Caco-2 (cell line): ENCODE measurements at places on chromosomes 16 and 17. TPM values are rescaled to one million over a fixed set of nuclear protein-coding genes. Genes with fewer than 3 reads are reported as not detected.

DNA sequence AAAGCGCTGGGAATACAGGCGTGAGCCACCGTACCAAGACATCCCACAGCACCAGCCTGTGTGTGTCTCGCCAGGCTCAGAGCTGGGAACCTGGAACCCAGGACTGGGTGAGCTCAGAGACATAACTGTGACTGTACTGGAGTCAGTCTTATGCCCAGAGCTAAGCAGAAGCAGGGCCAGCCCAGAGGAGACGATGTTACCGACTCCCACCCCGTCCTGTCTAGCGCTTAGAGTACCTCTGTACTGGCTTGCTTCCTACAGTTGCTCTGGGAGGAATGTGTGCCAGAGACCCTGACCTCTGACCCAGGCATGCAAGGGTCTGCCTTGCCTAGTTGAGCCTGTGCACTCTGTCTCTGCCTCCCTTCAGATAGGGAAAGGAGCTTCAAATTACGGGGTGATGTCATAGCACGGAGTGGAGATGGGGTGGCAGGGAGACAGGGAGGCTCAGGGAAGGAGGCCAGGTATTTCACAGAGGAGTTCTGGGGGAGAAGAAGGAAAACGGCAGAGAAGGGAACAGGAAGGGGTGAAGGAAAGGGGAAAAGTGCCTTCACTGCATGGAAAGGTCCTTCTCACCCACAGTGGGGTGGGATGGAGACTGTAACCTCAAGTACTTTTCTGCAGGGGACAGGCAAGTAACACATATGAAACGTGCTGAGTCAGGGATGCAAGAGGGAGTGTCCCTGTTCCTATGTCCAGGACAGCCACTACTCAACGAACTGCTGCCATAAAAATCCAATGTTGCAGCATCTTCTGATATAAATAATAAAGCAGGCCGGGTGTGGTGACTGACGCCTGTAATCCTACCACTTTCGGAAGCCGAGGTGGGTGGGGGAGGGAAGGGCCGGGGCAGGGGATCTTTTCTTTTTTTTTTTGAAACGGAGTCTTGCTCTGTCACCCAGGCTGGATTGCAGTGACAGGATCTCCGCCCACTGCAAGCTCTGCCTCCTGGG lies 5.8 kb upstream of the ARMC5 start:
- H3K4me3 ChIP-seq: no peak overlapping the region
- H3K27ac ChIP-seq: peak overlapping the region; percentile 17
- DNase-seq: no peak
- no peaks in the 10 kb centered on the region for H3K27me3 ChIP-seq
- peaks cover 18% of the 10 kb centered on the region for H3K4me1 ChIP-seq

Gene SAMD14
- total RNA-seq: 2.2 and 3.4 TPM in 2 replicates

- no peaks in the 10 kb centered on the region for H3K4me1 ChIP-seq
- DNase-seq: no peak
- H3K27me3 ChIP-seq: no peaks in the 10 kb centered on the region
- H3K4me3 ChIP-seq: no peak overlapping the region
- H3K36me3 ChIP-seq: no peaks in the 10 kb centered on the region
- no peak overlapping the region for H3K27ac ChIP-seq
Observed at GRCh38 chr17:6676802-6677157, 25.2 kb downstream of the C17orf100 start.

- H3K27me3 ChIP-seq: no peaks in the 10 kb centered on the region
- H3K4me3 ChIP-seq: peak overlapping the region; percentile 67
- H3K36me3 ChIP-seq: no peaks in the 10 kb centered on the region
- H3K4me1 ChIP-seq: peaks cover 46% of the 10 kb centered on the region
- DNase-seq: no peak
Observed at GRCh38 chr16:22372882-22373661, 1.3 kb downstream of the CDR2 start.

DNA sequence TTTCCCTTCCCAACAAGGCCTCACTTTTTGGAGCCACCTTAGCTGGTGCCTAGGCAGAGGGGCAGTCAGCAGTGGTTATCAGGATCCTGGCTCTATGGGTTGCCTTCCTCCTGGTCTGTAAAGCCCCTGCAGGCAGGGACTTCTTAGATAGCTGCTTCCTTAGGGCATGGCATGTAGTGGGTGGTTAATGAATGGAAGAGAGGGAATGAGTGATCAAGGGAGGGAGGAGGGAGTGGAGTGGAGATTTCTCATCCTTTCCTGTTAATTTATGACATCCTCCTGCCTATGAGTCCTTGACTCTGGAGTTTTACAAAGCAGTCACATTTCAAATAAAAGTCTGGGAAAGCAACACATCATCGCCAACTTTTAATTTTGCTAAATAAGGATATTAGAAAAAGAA lies 40.7 kb downstream of the SNX20 start:
- no peak overlapping the region for H3K4me3 ChIP-seq
- H3K27me3 ChIP-seq: no peaks in the 10 kb centered on the region
- no peaks in the 10 kb centered on the region for H3K4me1 ChIP-seq
- no peak overlapping the region for H3K27ac ChIP-seq
- DNase-seq: no peak
- no peaks in the 10 kb centered on the region for H3K36me3 ChIP-seq

DNA sequence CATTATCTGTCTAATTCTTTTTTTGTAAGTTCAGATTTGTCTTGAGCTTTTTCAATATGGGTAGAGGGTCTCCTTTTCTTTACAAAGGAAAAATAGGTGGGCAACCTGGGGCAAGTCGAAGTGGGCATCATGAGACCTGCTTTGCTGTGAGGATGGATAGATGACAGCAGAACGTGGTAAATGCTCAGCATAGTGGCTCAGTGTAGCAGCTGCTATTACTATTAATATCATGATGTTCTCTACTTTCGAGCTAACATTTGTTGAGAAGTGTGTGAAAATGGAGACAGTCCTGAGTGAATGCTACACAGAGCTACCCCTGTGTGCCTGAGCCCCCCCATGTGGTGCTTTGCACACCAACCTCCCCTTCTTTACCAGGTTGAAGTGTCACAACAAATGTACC lies 39.0 kb upstream of the LGALS9 start:
- no peak for DNase-seq
- H3K4me3 ChIP-seq: no peak overlapping the region
- H3K27me3 ChIP-seq: no peaks in the 10 kb centered on the region
- no peaks in the 10 kb centered on the region for H3K36me3 ChIP-seq
- no peak overlapping the region for H3K27ac ChIP-seq

DNA sequence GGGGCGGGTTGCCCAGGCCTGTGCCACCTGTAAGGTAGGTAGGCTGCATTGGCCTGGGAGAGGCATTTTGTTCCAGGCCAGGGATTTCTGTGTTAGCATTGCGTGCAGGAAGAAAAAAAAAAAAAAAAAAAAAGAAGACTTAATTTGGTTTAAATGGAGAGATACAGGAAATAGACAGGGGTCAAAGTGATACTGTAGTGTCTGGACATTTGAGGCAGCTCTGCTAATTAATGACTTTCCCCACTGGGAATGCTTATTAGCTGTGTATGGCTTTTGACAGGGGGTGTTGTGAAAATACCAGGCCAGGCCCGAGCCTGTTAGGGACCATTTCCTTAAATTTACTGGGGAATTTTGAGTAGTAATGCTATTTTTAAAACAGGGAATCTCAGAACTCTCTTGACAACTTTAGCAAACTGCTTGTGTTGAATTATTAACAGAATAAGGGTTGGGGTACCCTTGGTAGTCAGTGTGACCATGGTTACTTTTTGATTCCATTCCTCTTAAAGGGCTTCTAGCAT lies 1.0 kb downstream of the MAP2K4 start:
- H3K27ac ChIP-seq: no peak overlapping the region
- H3K4me1 ChIP-seq: 0 out of 2 replicates have a peak, but pooled peaks cover 5% of the 10 kb centered on the region
- no peak for DNase-seq
- no peaks in the 10 kb centered on the region for H3K27me3 ChIP-seq

GRCh38 chr17:12070561-12070960 lies 49.9 kb downstream of the MAP2K4 start:
- no peak overlapping the region for H3K4me3 ChIP-seq
- no peaks in the 10 kb centered on the region for H3K36me3 ChIP-seq
- no peaks in the 10 kb centered on the region for H3K27me3 ChIP-seq
- no peak overlapping the region for H3K27ac ChIP-seq

GRCh38 chr16:66295761-66296546 lies 70.5 kb upstream of the CDH5 start:
- no peaks in the 10 kb centered on the region; the same call in 1 of the 2 replicates for H3K27me3 ChIP-seq
- no peaks in the 10 kb centered on the region for H3K4me1 ChIP-seq
- H3K4me3 ChIP-seq: no peak overlapping the region
- DNase-seq: no peak

Gene ADGRG1
- 153 and 195 TPM in 2 replicates for total RNA-seq

DNA sequence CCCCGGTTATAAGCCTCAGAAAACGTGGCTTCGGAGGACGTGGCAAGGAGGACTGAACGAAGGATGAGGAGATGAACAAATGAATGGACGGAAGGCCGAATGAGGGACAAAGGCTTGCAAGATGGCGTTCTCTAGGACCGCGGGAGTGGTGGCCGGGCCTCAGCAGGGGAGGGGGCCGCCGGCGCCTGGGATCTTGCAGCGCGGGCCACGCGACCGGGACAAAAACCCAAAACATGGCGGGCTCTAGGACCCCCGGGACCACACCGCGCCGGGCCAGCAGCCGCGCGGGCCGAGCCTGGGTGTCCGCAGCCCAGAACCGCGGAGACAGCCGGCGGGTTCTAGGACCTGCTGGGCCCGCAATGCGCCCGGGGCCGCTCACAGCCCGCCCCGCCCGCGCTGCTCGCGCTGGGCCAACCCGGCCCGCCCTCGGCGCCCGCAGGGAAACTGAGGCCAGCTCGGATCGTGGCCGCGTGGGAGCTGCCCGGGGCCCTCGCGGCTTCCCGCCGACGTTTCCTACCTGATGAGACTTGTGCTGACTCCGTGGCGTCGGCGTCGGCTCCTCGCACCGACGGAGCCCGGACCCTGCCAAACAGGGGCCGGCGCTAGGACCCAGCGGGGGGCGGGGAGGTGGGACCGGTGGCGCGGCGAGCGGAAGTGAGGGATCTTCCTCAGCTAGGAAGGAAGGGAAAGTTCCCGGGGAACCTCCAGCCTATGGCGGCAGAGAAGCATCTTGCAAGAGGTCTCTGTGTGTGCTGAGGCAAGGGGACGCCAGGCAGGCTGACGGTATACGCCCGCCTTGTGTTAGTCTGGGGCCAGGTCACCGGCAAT lies 684 bp downstream of the ZNF668 start:
- H3K4me3 ChIP-seq: peak overlapping the region; percentile 79
- H3K27ac ChIP-seq: peak overlapping the region; percentile 58
- no peaks in the 10 kb centered on the region for H3K27me3 ChIP-seq
- H3K36me3 ChIP-seq: peaks cover 2% of the 10 kb centered on the region
- DNase-seq: peak; percentile 91

GRCh38 chr17:66950886-66951604 lies 13.5 kb upstream of the CACNG4 start:
- peak overlapping the region; percentile 99 for H3K27ac ChIP-seq
- no peak overlapping the region for H3K4me3 ChIP-seq
- DNase-seq: peak; percentile 38
- no peaks in the 10 kb centered on the region for H3K27me3 ChIP-seq
- H3K4me1 ChIP-seq: peaks cover 42% of the 10 kb centered on the region
- H3K36me3 ChIP-seq: no peaks in the 10 kb centered on the region

DNA sequence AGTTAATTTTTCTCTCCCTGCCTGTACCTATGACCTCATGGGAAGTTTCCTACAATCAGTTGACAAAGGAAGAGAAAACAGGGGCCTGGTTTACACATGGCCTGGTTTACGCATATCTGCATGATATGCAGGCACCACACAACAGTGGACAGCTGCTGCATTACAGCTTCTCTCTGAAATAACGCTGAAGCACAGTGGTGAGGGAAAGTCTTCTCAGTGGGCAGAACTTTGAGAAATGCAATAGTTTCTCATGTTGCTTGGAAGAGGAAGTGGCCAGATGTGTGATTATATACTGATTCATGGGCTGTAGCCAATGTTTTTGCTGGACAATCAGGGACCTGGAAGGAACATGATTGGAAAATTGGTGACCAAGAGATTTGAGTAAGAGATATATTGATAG lies 324.1 kb upstream of the GOT2 start:
- DNase-seq: no peak
- no peaks in the 10 kb centered on the region for H3K27me3 ChIP-seq
- H3K27ac ChIP-seq: no peak overlapping the region
- H3K4me3 ChIP-seq: no peak overlapping the region
- H3K4me1 ChIP-seq: no peaks in the 10 kb centered on the region

DNA sequence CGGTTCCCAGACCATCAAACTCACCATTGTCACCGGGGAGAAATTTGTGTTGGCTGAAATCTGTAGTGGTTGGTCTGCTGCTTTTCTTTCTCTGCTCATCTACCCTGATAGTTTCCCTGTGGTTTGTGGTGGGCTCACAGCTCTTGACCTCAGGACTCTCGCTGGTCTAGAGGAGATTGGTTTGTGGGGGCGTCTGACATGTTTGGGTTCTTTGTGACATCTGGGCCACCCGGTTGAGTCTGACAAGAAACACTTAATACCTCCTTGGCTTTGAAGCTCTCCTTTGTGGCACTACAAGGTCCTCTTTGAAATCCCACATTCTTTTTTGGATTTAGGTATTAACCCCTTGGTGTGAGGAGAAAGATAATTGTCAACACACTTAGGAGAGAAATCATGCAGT lies 662.0 kb downstream of the WWOX start:
- DNase-seq: no peak
- no peak overlapping the region for H3K4me3 ChIP-seq
- peaks cover 5% of the 10 kb centered on the region for H3K4me1 ChIP-seq

- H3K27ac ChIP-seq: no peak overlapping the region
- no peaks in the 10 kb centered on the region for H3K27me3 ChIP-seq
- no peaks in the 10 kb centered on the region for H3K4me1 ChIP-seq
- no peak for DNase-seq
- H3K36me3 ChIP-seq: no peaks in the 10 kb centered on the region
Observed at GRCh38 chr17:48484256-48484655, 46.6 kb downstream of the HOXB1 start.

DNA sequence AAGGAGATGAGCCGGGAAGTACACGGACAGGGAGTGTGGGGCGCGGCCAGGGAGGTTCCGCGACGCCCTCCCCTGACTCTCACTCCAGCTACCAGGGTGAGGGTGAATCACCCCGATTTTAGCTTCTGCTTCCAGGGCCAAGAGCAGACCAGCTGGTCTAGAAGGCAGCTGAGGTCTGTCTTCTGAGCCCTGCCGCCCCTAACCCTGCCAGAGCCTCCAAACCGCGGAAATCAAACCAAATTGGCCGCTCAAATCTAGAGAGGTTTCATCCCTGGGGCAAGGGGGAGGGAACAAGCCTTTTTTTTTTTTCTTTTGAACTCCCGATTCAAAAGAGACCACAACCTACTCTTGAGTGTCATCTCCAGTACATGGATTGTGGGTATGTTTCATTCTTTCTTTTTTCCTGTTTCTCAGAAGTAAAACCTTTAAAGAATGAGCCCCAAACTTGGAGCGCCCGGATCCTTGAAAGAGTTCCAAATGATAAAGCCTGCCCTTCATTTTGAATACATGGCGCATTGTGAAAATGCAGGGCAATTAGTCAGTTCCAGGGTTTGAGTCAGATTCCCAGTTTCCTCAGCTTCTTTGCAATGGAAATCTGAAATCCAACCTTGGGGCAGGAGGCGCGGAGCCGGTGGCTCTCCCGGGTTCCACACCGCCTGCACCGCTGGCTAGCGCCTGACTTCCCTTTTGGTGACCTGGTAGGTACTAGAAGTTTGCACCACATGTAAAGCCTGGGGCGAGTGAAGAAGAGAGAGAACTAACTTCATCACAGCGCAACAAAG lies 16.5 kb upstream of the ZFHX3 start:
- H3K4me1 ChIP-seq: peaks cover 4% of the 10 kb centered on the region; the same call in 1 of the 2 replicates
- H3K36me3 ChIP-seq: no peaks in the 10 kb centered on the region
- H3K27ac ChIP-seq: no peak overlapping the region
- DNase-seq: no peak

GRCh38 chr16:5769513-5769912 lies 671.9 kb upstream of the EEF2KMT start:
- no peaks in the 10 kb centered on the region for H3K27me3 ChIP-seq
- no peak overlapping the region for H3K4me3 ChIP-seq
- no peak overlapping the region for H3K27ac ChIP-seq

- no peak overlapping the region for H3K27ac ChIP-seq
- no peaks in the 10 kb centered on the region for H3K27me3 ChIP-seq
- H3K36me3 ChIP-seq: no peaks in the 10 kb centered on the region
- DNase-seq: no peak
Observed at GRCh38 chr17:1498869-1499268, 6.4 kb upstream of the MYO1C start.
